ENCODE measurements at places on chromosomes 2 and 18.

DNA sequence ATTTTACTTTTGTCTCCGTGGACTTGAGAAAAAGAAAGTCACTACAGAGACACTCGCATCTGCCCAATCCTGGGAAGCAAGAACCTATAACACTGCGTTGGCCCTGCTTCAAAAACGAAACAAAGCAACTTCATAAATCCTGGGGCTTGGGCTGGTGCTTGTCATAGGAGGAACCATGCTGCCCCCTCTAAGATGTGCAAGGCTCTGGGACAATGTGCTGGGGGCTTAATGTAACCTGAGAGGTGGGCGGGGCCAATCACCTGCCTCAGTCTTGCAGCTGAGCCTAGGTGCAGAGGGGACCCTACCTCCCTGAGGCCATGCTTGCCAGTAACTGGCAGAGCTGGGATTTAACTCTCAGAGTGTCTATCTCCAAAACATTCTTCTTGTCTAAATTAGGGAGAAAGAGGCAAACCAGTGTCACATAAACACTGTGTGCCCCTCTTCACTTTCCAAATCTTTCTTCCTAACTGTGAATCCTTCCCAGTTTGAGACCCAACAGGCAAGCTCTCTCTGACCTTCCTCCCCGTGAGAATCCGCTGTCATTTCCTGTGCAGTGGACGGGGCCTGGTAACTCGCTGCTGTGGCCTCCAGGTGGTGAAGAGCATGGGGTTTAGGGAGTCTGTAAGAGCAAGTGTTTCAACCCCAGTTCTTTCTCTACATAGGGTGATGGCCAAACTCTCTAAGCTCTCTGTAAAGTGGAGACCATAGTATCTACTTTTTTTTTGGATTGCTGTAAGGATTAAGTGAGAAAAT lies 115.1 kb downstream of the ACKR3 start:
- DNase-seq, result no peak

DNA sequence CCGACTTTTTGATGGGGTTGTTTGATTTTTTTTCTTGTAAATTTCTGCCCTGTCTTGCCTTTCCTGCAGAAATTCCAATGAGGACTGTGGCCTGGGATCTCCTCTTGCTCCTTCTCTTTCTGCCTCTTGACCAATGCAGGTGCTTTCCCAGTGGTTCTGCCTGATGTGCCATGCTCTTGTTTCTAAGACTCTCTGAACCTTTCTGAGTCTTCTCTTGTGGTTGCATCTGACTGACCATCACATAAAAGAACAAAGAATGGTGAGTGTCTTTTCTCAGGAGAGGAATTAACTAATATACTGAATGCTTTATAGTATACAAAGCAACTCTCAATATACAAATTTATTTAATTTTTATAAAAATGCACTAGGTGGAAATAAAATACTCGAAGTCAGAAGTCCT lies 424.6 kb downstream of the TRIB2 start:
- no peak for DNase-seq

DNA sequence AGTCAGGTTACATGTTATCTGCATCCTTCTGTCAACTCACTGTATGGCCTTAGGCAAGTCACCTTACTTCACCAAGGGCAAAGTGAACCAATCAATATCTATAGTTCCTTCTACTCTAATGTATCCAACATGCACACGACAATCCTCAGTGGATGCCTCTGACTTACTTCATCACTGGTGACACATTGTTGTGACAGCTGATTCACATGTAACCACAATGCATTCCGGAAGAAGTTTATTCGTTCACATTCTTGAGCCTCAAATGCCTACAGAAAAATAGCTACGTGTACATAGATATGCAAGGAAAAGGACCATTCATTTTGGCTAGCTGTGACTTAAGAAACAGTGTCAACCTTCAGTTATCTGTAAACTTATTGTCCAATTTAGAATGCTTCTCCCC lies 26.3 kb upstream of the EPG5 start:
- no peak for DNase-seq

DNA sequence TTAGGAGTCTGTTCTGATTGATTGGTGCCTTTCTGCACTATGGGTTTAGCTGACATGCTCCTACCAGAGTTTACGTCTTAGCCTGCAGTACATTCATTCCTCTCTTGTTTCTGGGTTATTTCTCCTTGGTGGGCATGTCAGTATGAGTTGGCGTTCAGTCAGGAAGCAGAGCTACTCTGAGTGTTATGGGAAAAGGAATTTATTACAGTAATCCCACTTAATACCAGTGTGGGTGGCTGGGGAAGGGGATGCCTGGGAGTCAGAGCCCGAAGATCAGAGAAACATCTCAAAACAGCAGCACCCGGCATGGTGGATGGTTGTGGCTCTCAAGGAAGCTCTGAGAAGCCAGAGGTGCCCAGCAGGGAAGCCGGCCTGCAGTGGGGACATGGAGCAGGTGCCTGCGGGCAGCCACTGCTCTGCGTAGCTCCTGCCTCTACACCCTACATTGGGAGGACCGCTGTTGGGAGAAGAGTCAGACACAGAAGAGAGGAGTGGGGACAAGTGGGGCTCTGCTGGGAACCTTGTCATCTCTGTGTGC lies 48.9 kb downstream of the RAB31 start:
- no peak for DNase-seq

DNA sequence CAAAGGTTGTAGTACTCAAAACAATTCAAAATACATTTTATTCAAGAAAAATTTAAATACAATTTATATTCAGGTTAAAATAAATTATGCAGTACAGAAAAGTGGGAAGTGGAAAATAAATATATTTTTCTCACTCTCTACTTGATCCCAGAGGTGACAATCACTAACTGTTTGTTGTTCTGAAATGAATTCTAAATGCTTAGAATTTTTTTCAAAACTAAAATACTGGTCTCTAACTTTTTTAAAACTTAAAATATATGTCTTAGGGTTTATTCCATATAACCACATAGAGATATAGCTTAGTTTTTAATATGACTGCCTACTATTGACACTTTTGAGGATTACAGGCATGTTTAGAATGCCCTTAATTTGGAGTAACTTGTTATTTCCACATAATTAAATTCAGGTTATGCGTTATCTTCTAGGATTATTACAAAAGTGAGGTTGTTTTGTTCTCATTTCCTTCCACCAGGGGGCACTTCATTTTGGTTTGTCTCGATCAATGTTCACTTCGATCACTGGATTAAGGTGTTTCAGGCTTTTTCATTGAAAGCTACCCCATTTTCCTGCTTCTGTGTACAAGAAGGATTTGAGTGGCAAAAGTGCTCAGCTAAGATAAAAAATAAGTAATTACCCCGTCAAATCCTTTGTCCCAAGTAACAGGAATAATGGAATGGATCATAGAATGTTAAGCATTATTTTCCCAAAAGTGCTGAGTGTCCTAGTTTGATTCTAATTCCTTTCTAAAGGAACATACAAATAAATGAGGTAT lies 27.1 kb upstream of the TFPI start:
- DNase-seq, result peak; percentile 65

DNA sequence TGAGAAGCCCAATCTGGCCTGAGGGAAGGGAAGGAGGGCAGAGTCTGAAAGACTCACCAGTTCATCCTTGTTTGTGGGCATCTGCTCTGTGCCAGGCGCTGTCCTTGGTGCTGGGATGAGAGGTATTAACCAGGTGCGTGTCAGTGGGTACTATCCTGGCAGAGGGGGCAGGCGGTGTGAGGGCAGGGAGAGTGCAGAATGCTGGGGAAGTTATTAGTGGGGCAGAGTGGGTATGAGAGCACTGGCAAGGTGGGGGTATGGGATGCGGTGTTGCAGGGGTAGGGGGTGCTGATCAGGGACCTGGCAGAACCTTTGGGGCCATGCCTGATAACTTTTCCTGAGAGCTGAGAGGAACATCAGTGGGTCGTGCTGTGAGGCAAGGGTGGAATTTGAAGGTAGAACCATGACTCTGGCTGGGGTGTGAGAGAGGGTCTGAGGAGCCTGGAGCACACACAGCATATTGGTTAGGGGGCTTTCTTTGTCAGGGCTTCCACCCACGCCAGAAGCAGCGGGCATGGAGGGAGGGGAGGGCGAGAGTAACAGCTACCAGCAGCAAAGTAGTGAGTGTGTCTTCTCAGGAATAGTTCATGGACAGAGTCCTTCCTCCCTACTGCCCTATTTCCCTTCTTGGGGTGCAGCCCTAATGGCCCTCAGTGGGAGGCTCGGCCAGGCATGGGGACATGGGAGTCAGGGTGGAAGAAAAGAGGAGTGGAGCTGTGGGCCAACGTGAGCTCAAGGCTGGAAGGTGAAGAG lies 290.7 kb downstream of the CYP26B1 start:
- DNase-seq, result peak; percentile 7

GRCh38 chr2:41896186-41896846 lies 151.5 kb upstream of the PKDCC start:
- peak; percentile 58 for DNase-seq

GRCh38 chr18:65746936-65747335 lies 3.9 kb upstream of the CDH7 start:
- DNase-seq, result no peak

All from activated CD4-positive, alpha-beta T cell treated with anti-CD3 and anti-CD28 coated beads, Interleukin-2, Interleukin-6, amounts not matched to agents 100 ng/mL and 50 ng/mL, durations not matched to agents 16 hours and 8 hours (primary cell).